NCI-H2227 treated with DMSO at 0.1 percent for 48 hours (cell line): ENCODE measurements at places on chromosomes 12 and 14.

DNA sequence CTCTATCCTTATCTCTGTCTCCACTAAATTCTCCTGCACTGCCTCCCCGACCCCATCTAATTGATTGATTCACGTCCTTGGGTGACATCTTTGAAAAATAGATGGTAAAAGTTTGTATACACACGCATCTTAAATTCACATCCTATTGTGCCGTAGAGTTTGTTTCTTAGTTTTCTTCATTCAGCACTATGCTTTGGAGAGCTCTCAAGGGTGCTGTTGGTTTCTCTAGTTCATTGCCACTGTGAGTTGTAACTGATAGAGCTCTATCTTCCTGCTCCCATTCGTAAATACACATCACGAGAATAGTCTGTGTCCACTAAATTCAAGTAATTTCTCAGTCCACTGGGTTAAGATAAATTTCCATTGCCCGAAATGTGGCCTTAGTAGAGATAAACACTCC lies 1537.4 kb downstream of the AACS start:
- no peak for DNase-seq

DNA sequence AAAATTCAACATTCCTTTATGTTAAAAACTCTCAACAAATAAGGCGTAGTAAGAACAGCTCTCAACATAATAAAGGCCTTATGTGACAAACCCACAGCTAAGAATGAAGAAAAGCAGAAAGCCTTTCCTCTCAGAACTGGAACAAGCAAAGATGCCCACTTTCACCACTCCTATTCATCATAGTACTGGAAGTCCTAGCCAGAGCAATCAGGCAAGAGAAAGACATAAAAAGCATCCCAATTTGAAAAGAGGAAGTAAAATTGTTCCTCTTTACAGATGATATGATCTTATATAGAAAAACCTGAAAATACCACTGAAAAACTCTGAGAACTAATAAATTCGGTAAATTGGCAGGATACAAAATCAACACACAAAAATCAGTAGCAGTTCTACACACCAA lies 52.1 kb downstream of the STON2 start:
- DNase-seq = no peak

DNA sequence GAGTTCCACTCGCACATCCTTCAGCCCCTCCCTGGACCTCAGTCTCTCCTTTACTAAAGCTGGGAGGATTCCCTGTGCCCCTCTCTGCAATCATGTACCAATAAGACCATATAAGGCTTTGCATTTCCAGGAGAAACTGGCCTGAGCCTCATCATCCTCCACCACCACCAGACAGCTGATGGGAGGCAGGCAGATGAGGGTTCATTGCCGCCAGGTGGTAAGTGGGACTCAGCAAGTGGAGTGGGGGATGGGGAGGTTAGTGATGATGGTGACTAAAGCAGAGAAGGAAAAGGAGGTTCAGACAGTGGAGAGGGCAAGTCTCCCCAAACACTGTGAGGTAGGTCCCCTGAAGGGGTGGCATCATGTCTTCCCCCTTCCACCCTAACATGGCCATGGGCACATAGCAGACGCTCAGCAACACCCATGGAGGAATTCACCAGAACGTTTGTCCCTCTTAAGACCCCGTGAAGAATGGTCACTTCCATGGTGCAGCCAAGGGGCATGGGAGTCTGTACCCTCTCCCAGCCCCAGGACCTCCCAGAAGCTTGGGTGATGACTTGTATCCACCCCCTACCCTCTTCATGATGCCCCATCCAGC lies 4.5 kb upstream of the TNFRSF1A start:
- DNase-seq = no peak

DNA sequence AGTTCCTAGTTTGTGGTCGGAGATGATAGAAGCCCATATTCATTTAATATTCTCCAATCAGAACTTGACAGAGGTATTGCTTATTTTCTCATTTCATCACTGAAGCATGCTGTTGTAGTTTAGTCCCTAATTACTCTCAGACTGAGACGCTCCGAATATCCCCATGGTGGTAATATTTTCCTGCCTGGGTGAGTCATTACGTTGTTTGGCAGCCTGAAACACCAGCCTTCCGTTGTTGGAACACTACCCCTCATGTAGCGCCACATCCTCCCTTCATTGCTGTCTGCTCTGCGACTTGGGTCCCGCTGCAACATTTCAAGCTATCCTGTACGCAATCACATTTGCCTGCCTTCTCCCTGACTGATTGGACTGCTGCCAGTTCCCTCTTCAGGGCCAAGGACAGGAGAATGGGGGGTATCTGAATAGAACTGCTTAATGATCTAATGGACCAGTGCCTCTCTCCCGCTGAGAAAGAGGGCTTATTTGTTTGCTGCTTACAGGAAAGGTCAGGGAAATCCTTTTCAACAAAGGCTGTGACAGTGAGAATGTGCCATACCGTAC lies 369.1 kb downstream of the NPAS3 start:
- DNase-seq = peak; percentile 90

DNA sequence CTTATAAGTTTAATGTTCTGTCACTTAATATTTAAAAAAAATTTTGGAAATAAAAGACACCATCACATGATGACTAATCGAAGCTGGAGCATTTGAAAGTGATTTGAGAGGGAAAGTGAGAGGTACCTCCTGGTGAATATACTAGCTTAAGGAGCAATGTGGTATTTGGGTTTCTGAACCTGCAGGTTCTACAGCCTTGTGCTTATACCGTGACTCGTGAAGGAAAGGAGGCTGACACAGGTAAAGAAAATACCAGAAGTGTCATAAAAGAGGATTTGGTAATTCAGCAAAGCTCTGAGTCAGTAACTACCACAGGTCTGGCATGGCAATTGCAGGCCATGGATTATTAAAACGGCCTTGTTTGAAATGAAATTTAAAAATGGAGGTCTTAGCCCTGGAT lies 151.0 kb downstream of the SLC38A4 start:
- no peak for DNase-seq

DNA sequence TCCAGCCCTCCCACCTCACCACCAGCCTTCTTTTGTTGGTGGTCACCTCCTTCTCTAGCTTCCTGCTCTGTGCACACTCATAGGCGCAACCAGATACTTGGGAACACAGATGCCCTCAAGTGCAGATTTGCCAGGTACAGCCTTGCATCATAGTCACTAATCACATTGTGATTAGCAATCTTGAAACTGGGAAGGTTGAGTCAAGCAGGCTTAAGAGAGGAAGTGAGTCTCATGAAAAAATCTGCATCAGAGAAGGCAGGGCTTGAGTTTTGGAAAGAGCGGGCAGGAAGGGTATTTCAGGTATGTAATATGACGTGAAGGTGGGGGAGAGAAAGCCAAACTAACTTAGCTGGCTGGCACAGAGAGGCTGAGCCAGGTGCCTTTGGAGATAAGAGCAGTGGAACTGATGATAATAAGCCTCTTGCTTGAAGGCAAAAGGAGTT lies 2.7 kb upstream of the RABGGTA start:
- no peak for DNase-seq

DNA sequence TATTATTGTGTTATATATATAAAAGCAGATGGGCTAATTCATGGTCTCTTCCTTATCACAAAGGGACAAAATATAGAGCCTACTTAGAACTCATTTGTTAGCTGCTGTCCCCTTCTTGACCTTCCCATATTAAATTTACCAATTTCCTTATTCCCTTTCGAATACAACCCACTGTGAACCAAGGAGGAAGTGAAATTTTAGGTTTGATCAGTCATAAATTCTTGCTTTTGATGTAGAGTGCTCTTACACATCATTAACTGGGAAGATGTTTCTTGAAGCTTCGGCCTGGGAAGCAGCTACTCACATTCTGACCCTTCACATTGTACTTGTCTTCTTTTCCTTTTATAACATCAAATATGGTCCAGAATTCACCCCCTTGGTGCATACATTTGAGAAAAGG lies 579.0 kb downstream of the LRFN5 start:
- DNase-seq = no peak

DNA sequence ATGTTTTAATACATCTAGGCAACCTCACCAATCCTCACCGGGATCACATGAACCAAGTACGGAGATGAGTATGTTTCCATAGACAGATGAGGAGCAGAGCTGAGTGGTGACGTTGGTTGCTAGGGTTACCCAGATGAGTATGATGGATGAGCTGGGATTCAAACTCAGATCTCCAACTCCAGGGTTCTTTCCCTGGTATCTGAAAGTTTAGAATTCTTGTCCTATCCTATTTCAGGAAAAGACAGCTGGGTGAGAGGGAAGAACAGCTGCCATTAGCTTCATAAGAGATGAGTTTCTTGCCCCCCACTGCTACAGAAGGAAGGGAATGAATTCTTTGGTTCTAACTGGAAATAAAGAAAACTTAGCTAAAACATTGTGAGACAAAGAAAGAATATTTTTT lies 728.9 kb upstream of the TBX3 start:
- DNase-seq = no peak

- no peak for DNase-seq
Observed at GRCh38 chr14:64541972-64542835, 1.7 kb downstream of the HSPA2 start.

DNA sequence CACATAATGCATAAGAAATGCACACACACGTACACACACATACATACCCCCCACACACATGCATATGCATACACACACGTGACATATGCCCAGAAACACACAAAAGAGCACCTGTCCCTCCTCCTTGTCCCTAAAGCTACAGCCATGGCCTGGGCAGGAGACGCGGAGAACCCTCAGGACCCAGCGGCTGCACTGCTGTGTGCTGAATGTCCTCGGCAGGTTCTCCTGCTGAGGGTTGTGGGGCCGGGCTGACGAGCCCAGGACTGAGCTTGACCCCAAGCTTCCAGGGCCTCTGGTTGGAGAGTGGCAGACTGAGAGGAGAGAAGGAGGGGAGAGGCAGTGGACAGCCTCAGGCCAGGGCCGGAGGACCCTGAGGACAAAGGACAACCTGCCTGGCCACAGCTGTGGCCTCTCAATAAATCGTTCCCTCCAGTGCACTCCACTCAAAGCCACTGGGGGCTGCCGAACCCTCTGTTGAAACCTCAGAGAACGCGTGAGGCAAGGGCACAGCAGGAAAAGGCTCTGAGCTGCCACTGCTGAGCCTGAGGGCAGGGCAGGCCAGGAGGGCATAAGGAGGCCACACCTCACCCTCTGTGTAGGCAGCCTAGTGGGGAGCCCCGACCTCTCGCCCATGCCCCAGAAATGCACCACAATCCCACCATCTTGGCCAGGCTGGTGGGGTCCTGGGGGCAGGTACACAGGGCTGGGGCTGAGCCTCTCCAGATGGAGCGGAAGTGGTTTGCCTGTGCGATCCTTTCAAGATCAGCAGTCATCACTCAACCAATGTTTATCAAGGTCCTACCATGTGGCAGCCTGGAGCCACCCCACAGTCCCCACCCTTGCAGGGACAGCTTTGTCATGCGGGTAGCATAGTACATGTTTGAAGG lies 3.1 kb downstream of the CACNA2D4 start:
- DNase-seq = no peak

GRCh38 chr12:126726481-126727217 lies 1540.3 kb upstream of the TMEM132C start:
- DNase-seq = no peak

DNA sequence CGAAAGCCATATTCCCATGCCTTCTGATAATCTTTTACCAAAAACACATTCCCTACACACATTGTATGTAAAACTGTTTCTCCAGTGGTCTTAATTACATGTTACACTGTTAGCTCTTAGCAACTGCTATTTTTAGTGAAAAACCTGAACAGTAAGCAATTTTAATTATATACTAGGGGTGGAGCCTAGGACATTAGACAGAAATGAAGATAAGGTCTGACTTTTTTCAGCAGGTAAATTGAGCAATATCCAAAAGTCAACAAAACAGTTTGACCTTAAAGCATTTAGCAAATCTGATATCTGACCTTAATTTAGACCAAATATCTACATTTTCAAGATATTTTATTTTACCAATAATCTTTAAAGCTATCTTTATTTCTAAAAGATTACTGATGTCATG lies 60.2 kb downstream of the PDE6H start:
- no peak for DNase-seq

DNA sequence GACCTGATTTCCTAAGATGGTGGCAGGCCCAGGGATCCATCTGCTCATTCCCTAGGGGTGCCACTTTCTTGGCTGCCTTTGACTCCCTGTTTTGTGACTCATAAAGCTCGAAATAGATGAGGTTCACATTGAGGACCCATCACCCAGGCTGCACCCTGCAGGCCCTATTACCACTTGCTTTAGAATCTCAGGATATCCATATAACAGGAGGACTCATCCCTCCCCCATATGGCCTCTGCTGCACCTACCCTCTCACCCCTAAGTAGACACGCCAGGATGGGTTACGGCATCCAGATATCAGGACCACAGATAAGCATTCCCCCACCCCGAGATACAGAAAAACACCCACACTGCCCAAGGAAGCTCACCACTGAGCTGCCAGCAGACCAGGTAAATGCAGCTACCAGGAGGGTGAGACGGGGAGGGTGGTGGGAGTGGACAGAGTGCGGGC lies 155.7 kb downstream of the DPF3 start:
- DNase-seq = no peak

DNA sequence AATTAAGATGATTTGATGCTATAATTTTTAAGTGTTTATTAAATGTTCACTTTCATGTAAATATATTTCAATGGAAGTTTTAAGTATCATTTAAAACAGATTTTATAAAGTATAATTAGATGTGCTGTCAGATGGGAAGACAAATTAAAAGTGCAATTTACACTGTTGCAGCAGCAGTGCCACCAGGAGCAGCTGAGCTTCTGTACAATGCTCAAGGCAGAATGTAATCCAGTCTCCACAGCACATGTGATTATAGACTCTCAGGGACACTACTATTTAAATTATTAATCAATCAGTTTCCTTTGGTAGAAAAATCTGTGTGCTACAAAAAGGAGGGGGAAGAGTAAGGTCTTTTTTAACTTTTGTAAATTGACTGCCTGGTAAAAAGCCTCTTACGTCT lies 285.7 kb upstream of the USP15 start:
- DNase-seq = no peak

DNA sequence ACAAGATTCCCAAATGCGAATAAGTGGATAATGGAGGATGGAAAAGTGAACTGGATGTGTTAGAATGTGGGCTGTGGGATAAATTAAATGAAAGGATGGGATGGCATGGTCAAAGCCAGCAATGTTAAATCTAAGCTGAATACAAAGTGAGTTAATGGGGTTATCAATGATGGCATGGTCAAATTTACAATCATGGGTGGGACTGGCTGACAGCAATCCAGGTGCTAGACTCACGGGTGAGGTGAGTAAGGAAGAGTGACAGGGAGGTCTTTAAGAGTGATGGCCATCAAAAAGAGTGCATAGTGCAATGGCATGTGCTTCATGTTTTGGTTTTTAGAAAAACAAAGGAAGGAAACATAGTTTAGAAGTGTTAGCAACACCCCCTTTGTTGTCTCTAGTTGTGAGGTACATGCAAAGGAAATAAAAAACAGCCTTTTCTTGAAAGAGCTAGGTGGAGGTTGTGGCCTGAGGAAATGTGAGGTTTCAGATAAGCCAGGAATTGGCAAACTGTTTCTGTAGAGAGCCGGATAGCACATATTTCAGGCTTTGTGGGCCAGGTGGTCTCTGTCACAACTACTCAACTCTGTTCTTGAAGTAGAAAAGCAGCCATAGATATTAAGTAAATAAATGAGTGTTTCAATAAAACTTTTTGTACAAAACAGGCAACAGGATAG lies 328.7 kb downstream of the RPL10L start:
- DNase-seq = no peak
